Activated naive CD4-positive, alpha-beta T cell (primary cell): ENCODE measurements at places on chromosomes 2 and 18.

- DNase-seq, result no peak
These were observed 42.6 kb upstream of the SETBP1 start for GRCh38 chr18:44638034-44638540.

- no peak for DNase-seq
These were observed 60.4 kb upstream of the IL1R2 start for GRCh38 chr2:101931402-101931801.

DNA sequence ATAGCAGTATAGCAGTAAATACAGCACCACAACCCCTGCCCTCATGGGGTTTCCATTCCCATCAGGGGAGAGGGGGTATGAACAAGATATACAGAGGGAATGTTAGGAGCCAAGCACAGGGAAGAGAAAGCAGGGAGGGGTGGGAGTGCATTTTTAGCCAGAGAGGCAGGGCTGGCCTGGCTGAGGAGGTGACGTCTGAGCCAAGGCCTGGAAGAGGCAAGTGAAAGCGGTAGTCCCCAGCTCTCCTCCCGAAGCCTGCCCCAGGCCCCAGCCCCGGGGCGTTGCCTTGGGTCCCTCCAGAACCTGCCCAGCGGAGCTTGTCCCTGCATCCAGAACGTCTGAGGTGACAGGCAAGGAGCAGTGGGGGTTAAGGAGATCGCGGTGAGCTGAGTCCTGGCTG, 45.1 kb upstream of the FOSL2 start:
- no peak for DNase-seq

- DNase-seq, result no peak
These were observed 550 bp upstream of the SFXN5 start for GRCh38 chr2:73072129-73072395.

DNA sequence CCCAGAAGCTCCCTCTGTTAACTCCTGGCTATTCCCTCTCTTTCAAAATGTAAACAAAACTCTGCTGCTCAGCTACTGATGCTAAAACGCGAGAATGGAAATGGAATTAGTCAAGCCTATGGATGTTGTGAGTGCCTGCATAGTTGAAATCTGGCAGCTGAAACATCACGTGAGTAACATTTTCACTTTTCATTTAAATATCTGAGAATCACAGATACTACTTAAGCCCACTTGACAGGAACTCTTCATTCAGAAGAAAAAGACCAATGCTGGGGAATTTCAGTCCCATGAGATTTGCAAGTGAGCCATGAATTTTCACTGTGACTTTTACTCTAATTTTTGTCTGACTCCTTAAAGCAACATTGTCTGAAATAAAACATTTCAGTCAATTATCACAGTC, 215.3 kb upstream of the SESTD1 start:
- no peak for DNase-seq

- DNase-seq, result no peak
These were observed 110.6 kb upstream of the CD302 start for GRCh38 chr2:159908623-159909022.

GRCh38 chr2:196481324-196481697, 158.2 kb upstream of the CCDC150 start:
- DNase-seq, result no peak

GRCh38 chr2:239022437-239023260, 174.8 kb downstream of the TWIST2 start:
- no peak for DNase-seq

GRCh38 chr2:217090024-217090473, 230.2 kb upstream of the TNP1 start:
- no peak for DNase-seq

- DNase-seq, result no peak
These were observed 90.3 kb downstream of the COX7A2L start for GRCh38 chr2:42270757-42271156.

DNA sequence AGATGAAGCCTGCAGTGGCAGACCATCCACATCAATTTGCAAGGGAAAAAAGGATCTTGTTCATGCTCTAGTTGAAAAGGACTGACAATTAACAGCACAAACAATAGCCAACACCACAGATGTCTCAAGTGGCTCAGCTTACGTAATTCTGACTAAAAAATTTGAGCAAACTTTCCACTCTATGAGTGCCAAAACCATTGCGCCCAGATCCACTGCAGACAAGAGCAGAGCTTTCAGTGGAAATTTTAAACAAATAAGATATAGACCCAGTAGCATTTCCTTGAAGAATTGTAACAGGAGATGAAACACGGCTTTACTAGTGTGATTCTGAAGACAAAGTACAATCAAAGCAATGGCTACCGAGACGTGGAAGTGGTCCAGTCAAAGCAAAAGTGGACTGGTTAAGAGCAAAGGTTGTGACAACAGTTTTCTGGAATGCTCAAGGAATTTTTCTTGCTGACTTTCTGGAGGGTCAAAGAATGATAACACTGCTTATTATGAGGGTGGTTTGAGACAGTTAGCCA, 12.0 kb upstream of the ZNF396 start:
- DNase-seq, result no peak

GRCh38 chr2:178315078-178315477, 120.8 kb downstream of the OSBPL6 start:
- no peak for DNase-seq

DNA sequence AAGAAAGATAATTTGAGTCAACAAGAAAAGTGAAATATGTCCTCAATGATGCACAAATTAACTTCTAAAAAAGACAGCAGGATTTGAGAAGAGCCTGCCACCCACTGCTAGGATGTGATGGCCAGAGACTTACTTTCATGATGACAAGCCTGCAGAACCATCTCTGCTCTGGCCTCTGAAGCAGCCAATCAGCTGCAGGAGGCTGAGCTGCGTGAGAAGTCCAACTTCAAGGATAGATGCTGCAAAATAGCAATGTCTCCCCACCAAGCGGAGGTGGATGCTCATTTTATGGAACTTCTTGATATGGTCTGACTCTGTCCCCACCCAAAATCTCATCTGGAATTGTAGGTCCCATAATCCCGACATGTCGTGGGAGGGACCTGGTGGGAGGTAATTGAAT, 53.1 kb downstream of the CYRIA start:
- no peak for DNase-seq

GRCh38 chr2:109129356-109129920, 433 bp downstream of the SH3RF3 start:
- DNase-seq, result no peak

DNA sequence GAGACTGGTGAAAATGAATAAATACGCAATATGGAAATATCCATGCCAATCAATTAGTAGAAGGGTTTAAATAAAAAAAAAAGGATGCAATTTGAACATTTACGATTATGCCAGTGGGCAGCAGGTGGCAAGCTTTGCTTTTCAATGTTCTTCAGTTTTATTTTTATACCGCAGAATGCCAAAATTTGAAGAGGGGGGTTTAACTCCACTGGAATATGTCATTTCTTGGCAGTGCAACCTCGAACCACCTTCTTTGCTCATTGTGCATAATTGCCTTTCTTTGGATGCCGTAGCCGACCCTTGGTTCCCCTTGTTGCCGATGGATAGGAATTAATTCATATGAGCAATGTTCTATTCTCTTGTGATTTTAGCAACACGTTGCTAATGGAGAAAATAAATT, 88.0 kb downstream of the LTBP1 start:
- no peak for DNase-seq

- no peak for DNase-seq
These were observed 84.6 kb downstream of the MAIP1 start for GRCh38 chr2:200039724-200040650.

DNA sequence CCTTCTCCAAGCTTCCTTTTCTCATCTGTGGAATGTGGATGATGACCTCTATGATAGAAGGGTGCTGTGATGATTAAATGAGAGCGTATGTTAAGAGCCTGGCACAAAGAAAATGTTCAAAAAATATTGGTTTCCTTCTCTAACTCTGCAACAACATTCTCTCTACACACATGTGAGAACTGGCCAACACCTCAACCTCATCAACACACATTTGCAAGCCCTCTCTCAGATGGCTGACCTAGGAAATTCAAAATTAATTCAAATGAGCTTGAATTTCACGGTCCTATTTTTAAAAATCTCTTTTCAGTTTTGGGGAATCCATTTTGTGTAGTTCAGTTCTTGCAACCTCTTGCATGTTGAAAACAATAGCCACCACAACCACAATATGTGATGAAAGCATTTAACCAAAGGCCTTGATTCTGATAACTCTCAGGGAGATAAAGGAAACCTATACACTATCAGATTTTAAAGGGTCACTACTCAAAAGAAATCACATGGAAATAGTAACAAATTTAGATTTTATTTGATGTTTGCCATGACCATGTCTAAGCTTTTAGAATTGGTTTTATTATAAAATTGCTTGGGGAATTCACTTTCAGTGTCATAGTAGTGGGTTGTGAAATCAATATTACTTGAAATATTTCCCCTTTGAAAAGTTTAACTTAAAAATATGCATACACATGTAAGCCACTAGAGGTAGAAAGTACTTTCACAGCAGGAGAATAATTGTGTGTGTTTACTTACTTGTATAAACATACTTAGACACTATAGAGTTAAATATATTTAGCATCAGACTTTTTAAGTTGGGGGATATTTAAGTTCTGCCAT, 16.6 kb upstream of the NABP1 start:
- no peak for DNase-seq

GRCh38 chr2:85986121-85986520, 97.3 kb upstream of the ST3GAL5 start:
- DNase-seq, result no peak

GRCh38 chr2:2933426-2933825, 444.2 kb downstream of the EIPR1 start:
- no peak for DNase-seq

DNA sequence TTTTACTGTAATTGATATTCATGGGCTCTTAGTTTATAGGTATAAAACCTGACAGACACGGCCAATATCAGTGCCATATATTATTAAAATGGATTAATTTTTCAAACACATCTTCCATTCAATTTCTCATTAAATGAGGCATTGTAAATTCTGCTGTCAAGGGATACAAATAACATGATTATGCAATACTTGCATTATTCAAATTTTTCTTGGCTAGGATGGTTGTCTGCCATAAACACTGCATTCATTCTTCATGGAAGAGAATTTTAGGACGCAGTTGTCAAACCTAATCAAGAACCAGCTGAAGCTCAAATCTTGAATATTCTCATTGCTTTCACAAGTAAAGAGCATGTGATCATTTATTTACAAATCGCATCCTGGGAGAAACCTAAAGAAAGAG, 255.6 kb downstream of the RDH14 start:
- DNase-seq, result no peak

GRCh38 chr2:111958901-111959300, 60.5 kb downstream of the MERTK start:
- no peak for DNase-seq

DNA sequence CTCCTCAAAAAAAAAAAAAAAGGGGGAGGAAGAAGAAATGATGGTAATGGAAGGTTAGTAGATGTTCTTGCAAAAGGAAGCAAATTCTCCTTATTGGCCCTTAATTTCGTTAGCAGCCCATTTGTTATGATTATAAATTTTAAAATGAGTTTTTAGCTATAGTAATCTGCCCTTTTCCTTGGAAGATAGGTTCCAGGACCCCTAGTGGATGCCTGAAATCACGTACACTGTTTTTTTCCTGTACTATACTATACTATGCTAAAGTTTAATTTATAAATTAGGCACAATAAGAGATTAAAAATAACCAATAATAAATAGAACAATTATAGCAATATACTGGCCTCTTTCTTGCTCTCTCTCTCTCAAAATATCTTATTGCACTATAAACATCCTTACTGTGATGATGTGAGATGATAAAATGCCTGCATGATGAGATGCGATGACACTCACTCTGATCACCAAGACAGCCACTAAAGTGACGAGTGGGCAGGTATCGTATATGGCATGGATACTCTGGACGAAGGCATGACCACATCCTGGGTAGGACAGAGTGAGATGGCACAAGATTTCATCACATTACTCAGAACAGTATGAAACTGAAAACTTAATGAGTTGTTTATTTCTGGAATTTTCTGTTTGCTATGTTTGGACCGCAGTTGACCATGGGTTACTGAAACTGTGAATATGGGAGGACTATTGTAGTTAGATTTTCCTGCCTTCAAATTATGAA, 87.2 kb downstream of the KCTD18 start:
- no peak for DNase-seq

- DNase-seq, result no peak
These were observed 225.8 kb upstream of the COPS8 start for GRCh38 chr2:236859908-236860307.

GRCh38 chr2:136363900-136364299, 246.0 kb upstream of the CXCR4 start:
- no peak for DNase-seq

GRCh38 chr18:23094411-23095190, 40.7 kb upstream of the CABLES1 start:
- no peak for DNase-seq

- no peak for DNase-seq
These were observed 113.1 kb downstream of the NFATC1 start for GRCh38 chr18:79508565-79509535.

GRCh38 chr2:227198866-227199265, 34.4 kb downstream of the COL4A3 start:
- no peak for DNase-seq

DNA sequence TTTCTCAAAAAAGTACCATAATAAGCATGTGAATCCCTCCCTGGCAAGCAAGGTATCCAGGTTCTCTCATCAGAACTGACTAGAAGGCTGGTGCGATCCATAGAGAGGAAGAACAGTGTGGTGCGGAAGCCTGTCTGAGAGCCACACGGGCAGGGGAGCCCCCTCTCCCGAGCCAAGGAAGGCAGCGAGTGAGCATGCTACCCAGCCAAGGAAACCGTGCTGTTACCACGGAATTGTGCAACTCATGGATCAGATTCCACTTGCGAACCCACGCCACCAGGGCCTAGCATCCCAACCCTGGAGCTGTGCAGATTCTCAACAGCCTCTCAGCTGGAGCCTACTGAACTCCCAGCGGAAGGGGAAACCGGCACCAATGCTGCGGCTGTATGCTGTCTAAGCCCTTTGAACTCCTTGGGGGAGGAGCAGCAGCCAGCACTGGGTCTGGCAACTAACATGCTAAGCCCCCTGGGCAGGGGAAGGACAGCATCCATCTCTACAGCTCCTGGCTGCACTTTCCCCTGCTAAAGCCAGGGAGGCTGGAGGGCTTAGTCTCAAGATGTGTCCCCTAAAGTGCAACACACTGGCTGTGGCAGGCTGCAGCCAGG, 823.1 kb downstream of the EPHA4 start:
- no peak for DNase-seq
